ENCODE measurements at places on chromosomes 2 and 18.

GRCh38 chr2:109479804-109480203, 134.0 kb downstream of the SEPTIN10 start:
- peak; percentile 33 for DNase-seq

DNA sequence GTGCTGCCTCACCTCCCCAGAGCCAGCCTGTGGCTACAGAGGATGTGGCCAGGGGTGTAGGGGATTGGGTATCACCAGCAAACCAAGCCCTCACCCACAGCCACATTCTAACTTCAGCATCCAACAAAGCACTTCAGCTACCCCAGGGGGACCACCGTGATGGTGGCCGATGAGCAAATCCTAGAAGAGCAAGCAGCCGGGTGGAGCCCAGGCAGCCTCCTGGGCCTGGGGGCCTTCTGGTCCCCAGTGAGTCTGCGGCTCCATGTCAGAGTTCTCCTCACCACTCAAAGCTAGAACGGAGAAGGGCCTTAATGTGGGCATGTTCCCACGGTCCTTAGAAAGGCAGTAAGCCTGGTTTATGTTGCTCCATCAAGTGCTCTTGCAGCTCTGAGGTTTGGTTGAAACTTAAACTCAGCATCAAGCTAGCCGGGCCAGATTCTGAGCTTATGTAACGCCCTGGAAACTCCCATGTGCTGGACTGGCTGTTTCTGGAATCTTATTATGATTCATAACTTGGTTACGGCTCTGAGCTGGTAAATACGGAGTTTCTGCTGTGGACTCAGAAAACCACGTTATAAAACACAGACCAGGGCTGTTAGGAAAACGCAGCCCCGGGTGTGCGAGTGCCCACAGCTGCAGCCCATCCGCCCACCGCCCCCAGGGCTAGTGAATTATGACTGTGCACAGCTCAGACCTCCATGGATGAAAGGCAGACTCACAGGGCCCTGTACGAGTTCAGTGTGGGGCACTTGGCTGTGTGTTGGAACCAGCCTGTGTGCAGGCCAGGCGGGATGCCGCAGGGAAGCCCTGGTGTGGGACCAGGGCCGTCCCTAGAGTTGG, 99.8 kb downstream of the SEPTIN10 start:
- peak; percentile 52 for DNase-seq

- DNase-seq = no peak
Measured at GRCh38 chr2:240439698-240440151, 4.3 kb downstream of the GPC1 start.

DNA sequence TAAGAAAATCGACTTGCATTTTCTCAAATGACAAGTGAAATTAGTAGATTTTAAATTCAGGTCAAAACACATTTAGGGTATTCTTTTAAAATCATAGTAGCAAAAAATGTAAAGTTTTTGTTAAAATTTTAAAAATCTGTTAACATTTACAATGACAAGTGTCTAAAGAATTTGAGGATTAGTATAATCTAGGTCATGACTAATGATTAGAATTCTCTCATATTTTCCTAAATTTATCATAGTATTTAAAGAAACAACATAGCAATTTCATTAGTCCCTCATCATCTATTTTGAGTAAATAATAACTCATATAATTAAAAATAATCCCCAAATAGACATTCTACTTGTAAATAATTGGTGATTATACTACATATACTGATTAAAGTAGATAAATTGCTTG, 23.6 kb downstream of the THUMPD2 start:
- DNase-seq = no peak

DNA sequence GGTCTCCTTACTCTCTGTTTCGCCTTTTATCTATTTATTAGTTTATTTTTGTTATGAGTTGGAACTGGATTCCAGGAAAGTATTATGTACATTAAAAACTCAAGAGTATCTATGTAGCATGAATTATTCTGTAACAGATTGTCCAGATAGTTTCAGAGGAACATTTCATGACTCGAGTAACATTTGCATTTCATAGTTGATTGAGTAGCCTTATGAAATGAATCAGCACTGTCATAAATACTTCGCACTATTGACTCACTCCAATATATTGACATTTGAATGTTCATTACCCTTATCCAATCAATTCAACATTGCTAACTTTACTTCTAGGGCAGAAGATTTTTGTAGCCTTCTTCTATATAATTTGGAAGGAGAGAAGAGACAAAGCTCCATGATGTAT, 11.3 kb upstream of the VRK2 start:
- DNase-seq = no peak

- DNase-seq = peak; percentile 63
Measured at GRCh38 chr2:198371921-198372543, 567.6 kb downstream of the PLCL1 start.

GRCh38 chr2:206443735-206444527, 599 bp downstream of the ADAM23 start:
- DNase-seq = no peak

Data from MV-4-11 (cell line).